Activated CD4-positive, alpha-beta memory T cell treated with anti-CD3 and anti-CD28 coated beads for 36 hours (primary cell): ENCODE measurements at places on chromosomes 13 and 19.

DNA sequence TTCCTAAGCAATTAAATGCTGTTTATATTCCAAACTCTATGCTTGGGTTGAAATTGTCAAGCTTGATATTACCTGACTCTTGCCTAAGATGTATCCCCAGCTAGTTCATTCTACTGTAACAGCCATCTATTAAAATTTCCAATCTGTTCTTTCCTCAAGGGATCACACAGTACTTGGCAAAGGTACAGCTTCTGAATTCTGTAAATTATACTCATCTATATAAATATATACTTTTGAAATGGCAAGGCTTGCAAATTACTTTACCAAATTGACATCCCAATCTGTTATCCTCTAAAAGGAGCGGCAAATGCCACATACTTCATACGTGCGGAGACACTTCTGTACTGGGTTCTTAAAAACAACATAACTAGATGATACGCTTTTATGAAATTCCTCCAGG lies 330.2 kb downstream of the DNAJC15 start:
- no peak for DNase-seq

GRCh38 chr19:17035842-17036424 lies 9.3 kb upstream of the CPAMD8 start:
- no peak for DNase-seq

DNA sequence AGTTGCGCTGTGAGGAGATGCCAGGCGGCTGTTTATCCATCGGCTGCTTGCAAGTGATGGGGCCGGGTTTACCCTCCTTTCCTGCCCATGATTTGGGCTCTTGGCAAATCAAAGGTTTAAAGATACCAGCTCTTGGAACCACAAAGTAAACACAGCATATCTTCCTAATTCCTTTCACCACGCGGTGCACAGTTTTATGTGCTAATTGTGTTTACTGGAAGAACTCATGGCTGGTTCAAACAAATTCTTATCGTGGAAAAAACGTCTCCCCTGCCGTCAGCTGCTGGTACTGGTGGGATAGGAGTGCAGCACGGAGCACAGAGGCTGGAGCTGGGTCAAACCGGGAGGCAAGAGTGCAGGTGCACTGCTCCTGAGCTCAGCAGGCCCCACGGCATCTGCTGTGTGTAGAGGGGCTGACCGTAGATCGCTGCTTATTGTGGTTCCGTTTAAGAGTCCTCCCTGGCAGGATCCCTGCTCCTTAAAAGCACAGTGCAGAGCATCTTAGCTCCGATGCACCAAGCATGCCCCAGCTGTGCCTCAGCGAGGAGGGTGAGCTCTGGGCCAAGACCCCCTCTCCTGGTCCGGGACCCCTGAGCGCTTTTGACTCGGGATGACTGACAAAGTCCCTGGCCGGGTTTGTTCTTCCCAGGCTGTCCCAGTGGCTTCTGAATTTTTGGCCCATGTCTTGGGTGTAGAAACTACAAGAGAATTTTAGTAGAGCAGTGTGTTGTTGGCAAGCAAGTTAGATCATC lies 51.3 kb upstream of the GAS6 start:
- DNase-seq: no peak

- DNase-seq: no peak
Measured at GRCh38 chr13:24502533-24503378, 9.8 kb downstream of the PARP4 start.

DNA sequence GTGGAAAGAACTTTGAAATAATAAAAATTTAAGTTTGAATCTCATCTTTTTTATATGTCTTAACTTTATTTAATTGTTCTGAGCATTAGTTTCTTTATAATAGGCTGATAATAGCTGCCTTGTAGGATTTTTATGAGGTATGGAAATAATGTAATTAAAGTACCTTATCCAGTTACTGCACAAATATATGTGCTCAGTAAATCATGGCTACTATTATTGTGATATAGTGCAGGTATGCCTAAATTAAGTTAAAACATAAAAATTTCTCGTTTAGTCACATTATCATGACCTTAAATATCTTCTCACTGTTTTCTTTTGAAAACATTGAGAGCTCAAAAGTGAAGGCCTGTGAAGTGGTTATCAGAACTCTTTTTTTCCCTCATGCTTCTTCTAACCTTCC lies 62.9 kb downstream of the NDFIP2 start:
- DNase-seq: no peak

DNA sequence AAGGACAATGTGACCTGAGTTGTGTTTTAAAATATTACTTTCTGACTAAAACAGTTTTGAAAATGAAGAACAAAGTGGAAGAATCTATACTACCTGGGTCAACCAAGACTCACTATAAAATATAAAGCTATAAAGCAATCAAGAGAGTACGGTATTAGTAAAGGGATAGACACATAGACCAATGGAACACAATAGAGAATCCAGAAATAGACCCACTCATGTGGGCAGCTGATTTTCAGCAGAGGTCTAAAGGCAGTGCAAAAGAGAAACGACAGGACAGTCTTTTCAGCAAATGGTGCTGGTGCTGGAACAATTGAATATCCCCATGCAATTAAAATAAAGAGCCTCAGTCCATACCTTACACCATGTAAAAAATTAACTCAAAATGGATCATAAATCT lies 224.7 kb downstream of the RGCC start:
- DNase-seq: no peak

DNA sequence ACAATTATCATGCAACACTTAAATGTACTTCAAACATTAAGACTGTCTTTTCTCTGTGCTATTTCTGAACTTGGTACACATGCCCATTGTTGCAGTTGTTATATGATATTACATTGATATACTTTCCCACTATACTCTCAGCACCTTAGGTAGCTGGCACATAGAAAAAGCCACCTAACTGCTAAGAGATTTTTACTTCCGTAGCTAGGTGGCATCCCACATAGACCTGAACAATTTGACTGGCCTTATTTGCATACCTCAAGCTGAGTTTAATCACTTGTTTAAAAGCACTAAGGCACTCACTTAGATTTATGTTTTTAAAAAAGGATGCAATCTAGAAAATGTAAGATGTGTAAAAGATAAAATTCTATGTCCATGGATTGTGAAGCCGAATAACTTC lies 194.2 kb downstream of the POU4F1 start:
- DNase-seq: no peak

DNA sequence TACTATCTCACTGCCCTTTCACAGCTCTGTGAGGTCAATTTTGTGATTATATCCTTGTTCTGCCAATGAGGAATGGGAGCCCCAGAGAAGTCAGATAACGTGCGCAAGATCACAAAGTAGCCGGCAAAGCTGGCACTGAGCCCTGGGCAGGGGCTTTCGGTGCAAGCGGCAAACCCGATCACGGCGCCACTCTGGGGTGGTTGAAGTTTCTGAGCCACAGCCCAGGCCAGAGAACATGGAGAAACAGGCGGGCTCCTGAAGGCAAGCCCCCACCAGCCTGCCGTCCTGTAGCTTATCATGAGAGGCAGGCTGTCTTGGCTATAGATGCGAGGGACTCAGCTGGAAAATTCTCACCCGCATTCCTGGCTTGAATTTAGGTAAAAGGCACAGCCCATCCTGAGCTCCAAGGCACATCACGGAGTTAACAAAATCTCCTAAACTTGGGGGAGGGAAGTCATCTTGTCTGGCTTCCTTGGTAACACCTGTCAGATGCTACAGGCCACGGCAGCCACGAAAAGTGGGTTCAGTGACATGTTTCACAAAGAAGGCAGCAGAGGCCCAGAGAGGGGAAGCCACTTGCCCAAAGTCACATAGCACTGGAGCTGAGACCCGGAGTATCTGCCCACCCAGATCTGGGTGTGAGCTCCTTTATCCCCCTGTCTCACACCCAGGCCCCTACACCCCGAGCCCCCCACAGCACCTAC lies 12.5 kb downstream of the TNNT1 start:
- DNase-seq: no peak

GRCh38 chr19:35207391-35207871 lies 21.1 kb downstream of the FAM187B start:
- DNase-seq: peak; percentile 48

DNA sequence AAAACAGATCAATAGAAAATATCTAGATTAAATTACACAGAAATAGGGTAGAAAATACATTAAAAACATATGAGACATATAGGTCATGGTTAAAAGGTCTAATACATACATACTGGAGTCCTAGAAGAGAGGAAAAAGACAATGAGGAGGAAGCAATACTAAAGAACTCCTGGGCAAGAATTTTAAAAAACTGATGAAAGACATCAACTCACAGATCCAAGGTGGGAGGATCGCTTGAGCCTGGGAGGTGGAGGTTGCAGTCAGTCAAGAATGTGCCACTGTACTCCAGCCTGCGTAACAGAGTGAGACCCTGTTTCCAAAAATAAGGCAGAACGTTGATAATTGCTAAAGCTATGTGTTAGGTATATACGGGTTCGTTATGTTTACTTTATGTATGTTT lies 5.4 kb upstream of the KASH5 start:
- no peak for DNase-seq

GRCh38 chr13:112616586-112617362 lies 28.8 kb upstream of the TUBGCP3 start:
- DNase-seq: peak; percentile 41

DNA sequence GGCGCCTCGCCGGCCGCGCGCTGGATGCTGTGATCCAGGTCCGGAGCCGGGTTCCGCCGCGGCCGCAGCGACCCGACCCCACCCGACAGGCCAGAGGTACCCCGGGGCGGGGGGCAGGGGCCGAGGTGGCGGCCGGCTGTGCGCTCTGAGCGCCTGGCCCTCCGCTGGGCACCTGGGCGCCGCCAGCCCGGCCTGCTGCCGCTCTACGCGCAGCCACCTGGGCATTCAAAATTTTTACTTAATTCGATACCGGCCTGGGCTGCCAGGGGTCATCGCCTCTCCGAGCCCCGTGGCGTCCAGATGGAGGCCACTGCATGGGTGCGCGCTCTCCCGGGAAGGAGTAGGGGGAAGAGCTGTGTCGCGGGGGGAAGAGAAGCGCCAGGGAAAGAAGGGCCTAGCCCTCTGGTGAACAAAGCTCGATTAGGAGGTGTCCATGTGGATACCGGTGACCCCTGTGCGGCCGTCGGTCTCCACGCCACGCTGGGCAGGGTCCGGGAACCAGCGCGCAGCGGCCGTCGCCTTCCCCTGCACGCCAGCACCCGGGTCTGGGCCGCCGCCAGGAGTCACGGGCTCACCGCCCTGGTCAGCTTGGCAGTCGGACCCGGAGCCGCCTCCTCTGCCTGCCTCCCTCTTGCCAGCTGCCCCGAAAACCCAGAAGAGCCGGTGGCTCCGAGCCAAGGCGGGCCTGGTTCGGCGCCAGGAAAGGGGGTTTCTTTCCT lies 666 bp downstream of the BIVM start:
- peak; percentile 15 for DNase-seq

DNA sequence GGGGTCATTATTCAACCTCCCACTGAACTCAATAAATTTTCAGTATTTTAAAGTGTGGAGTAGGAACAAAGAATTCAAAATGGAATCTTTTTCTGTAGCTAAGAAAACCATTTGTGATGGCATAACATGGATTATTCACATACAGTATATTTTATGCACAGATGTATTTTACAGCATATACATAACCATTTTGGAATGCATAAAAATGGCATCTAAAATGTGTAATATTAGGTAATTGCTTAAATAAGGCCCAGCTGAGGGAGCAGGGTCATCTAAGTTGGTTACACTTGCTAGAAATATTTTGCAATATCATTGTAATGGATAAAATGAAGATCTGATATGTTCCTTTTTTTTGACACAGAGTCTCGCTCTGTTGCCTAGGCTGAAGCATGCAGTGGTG lies 146.9 kb downstream of the LMO7 start:
- no peak for DNase-seq

GRCh38 chr19:4738734-4739133 lies 15.1 kb upstream of the DPP9 start:
- DNase-seq: no peak

DNA sequence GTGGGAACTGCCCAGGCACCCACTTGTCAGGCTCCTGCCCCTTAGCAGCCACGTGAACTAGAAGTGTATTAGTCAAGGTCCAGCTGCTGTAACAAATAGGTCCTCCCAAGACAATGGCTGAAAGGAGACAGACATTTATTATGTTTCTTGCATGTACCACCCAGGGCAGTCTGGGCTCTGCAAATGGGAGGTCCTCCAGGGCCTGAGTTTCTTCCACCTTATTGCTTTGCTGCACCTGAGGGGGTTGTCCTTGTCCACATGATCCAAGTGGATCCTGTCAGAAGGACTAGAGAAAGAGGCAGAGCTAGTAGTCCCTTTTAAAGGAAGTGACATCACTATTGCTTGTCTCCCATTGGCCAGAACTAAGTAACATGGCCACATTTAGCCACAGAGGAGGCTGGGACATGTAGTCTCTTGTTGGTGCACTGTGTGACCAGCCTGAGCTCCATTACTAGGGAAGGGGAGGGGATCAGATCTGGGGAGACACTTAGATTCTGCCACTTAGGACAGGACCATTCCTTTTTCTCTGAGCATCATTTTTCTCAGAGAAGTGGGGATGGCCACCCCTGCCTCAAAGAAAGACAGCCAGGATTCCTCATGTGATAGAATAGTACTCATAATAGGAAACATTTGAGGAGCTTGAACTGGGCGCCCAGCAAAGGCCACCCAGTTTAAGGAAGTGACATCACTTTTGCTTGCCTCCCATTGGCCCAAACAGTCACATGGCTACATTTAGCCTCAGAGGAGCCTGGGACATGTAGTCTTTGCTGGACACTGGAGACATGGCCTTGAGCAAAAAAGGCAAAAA lies 15.1 kb downstream of the CC2D1A start:
- DNase-seq: peak; percentile 56

GRCh38 chr13:80881942-80882445 lies 541.1 kb upstream of the SPRY2 start:
- DNase-seq: no peak

GRCh38 chr13:25213715-25214114 lies 41.6 kb upstream of the AMER2 start:
- DNase-seq: no peak

DNA sequence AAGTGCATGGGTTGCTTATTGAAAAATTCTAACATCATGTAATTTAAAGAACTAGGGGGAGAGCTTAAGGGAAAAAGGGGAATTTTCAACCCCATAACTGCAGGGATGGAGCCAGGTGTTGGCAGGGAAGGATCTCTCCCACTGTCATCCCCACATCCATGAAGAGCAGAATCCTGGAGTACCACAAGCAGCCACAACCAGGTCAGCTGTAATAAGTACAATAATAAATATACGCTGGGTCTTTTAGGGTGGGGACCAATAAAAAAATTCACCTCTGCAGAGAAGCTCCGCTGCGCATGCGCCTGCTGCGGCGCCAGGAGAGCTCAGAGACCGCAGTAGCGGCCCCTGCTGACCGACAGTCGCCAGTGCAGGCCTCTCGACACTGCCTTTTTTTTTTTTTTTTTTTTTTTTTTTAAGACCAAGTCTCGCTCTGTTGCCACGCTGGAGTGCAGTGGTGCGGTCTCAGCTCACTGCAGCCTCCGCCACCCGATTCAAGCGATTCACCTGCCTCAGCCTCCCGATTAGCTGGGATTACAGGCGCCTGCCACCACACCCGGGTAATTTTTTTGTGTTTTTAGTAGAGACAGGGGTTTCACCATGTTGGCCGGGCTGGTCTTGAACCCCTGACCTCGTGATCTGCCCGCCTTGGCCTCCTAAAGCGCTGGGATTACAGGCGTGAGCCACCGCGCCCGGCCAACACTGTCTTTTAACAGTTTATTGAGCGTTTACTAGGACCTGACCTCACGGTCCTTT lies 2.5 kb upstream of the EEF2 start:
- DNase-seq: peak; percentile 92

GRCh38 chr19:56663931-56664500 lies 7.5 kb downstream of the ZNF835 start:
- no peak for DNase-seq
